Stimulated activated CD8-positive, alpha-beta memory T cell treated with anti-CD3 and anti-CD28 coated beads, Interleukin-4, amount 100 ng/mL, for 4 hours (primary cell): ENCODE measurements at places on chromosomes 12 and 14.

GRCh38 chr14:99575043-99576023 lies 28.7 kb downstream of the CCDC85C start:
- DNase-seq: no peak

DNA sequence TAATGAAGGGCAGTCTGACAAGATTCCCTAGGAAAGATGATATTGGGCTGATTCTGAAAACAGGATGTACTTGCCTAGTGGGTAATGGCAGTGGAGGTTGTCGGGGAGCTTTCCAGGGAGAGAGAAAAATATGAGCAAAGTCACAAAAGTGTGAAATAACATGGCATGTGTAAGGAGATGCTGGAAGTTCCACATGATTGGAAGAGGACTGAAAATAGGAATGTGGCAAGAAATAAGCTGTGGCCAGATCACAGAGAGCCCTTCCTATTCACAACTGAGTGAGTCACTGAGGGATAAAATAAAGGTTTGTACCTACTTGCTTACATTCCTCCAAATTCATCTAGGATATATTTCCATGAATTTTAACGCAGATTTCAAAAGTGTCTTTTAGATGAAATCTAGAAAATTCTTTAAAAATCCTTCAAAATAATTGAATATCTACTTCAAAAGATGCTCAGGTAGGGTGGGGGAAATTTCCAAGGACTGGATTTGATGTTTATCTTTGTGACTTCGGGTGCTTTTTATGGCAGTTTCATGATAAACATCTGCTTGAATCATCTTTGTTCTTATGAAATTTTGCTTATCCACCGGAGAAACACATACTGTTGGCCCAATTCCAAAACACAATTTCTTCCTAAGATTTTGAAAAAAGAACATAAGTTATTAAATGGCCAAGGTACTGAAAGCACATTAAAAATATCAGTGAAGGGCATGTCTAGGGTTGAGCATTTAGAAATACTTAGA lies 36.3 kb upstream of the SLC2A13 start:
- DNase-seq: no peak

- no peak for DNase-seq
These were observed 86.4 kb upstream of the RTL1 start for GRCh38 chr14:100989924-100990323.

DNA sequence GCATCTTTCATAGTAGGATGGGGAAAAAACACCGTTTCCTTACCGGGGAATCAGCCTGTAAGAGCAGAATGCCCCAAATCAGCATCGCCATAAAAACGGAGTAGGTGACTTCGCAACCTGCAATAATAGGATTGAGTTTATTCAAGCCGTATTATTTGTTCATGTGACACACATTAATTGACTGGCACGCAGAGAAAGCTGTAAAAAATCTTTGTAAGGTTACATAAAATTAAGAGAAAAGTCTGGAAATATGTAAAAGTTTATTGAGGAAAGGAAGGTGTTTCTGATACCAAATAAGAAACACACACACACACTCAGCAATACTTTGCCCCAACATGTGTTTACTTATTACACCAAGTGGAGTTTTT lies 628 bp upstream of the CAPRIN2 start:
- DNase-seq: no peak

GRCh38 chr14:68397822-68398221 lies 395.0 kb downstream of the ZFP36L1 start:
- no peak for DNase-seq

DNA sequence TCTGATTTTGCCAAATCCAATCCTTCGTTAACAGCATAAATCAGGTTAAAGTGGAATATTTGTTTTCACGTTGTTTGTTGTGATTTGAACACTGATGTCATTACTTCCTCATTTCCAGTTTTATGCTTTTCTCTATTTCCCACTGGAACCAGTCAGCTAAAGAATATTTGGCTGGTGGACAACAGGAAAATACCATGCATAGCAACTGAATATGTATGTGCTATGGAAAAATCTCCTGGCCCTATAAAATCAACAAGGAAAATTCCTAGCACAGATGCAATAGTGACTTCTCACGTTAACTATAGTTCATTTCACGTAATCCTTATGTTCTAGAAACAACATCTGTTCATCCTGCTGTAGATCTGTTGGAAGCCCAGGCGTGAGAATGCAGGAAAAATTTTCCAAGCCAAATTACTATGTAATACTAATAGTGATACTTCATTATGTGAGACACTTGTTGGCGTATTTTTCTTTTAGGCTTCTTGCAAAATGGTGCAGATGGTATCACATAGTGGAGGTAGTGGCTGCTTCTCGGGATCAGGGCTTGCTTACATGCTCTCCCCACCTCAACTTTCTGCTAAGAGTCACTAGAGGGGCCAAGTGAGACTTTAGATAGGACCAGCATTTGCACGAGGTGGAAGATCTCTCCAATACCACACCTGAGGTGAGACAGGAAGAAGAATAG lies 86.3 kb upstream of the USP44 start:
- DNase-seq: no peak

DNA sequence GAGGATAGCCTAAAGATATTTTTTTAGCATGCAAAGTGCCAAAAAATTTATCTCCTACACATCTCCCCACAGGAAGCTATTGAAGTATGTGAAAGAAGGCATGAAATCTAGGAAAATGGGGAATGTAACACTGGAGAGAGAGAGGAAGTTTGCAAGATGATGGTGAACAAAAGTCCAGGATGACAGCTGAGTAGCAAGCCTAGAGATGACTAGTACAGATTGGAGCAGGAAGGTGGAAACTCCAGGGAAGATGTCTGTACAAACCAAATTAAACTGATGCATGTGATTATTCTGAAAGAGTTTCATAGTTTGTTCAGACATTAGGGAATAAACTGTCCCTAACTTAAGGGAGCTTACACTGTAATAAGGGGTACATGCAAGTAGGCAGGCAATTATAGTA lies 99.3 kb downstream of the RAD51B start:
- no peak for DNase-seq

GRCh38 chr12:64256166-64256800 lies 34.2 kb upstream of the KICS2 start:
- no peak for DNase-seq

- DNase-seq: no peak
These were observed 1108.3 kb upstream of the FLRT2 start for GRCh38 chr14:84421621-84422020.

DNA sequence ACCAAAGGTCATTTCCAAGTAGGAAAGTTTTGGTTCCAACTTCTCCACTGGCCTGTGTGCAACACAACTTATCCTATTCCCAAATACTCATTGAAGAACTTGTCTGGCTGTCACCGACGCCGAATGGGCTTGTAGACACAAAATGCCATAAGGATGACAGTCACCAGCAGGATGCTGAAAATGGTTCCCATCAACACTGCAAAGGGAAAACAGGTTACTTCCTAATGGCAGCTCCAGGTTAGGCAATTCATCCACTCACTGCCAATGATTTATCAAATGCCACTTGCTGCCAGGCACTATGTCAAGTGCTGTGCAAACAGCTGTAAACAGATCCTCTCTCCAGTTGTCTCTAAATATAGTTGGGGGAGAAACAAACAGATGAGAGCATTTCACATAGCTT lies 6.1 kb downstream of the C12orf76 start:
- DNase-seq: no peak

- DNase-seq: no peak
These were observed 6.3 kb downstream of the CLBA1 start for GRCh38 chr14:104991896-104992230.

DNA sequence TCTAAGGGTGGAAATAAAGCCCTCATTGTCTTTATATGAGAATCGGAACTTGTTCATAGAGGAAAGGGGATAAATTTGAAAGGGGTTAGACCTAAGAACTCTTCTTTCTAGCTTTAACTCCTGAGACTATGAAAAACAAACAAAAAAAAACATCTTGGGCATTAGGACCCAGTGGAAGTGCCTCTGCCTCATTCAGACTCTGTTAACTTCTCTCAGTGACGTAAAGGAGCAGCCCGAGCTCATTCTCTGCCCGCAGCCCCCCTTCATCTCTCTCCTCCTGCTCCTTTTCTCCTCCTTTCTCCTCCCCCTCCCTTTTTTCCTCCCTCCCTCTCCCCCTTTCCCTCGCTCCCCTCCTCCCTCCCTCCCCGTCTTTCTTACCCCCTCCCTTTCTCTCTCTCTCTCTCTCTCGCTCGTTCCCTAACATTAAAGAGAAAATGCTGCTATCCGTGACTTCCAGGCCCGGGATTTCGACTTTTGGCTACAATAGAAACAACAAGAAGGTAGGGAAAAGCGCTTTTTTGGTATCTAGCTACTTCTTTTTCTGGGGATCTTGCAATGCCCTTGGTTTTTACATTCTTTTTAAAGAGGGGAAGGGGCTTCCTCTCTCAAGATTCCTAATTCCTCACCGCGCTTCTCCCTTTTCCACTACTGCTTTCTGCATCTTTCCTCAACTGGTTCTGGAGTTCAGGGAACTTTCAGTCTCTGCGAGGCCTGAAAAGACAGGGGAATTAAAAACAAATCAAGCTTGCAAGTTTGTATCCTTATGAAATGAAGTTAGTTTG lies at the start of gene RBMS2:
Gene RBMS2 (plus strand): TSS at position 231 of the 782 bp plus-strand sequence. CDS start 204 bp downstream, at position 435.
- DNase-seq: no peak
